A549 treated with dexamethasone at 1 μM for 4 hours (cell line): ENCODE measurements at places on chromosomes 16 and 17. TPM values are rescaled to one million over a fixed set of nuclear protein-coding genes. Genes with fewer than 3 reads are reported as not detected.

The G6PC1 gene
- 0.06 to 0.09 TPM (median 0.08 TPM) in 3 of 5 replicates, not detected in the others for total RNA-seq

The P2RX5 gene
- total RNA-seq = 16.9 to 25.6 TPM (median 24.9 TPM) in 5 replicates

The KCTD2 gene
- 28.7 to 33.4 TPM (median 32.0 TPM) in 5 replicates for total RNA-seq

The IL17C gene
- total RNA-seq = not detected in 5 replicates

The NSF gene
- 17.2 to 22.0 TPM (median 21.0 TPM) in 5 replicates for total RNA-seq

The DHX38 gene
- 43.0 to 55.5 TPM (median 52.6 TPM) in 5 replicates for total RNA-seq

The ZNF232 gene
- 3.6 to 4.2 TPM (median 3.8 TPM) in 5 replicates for total RNA-seq

The KRTAP4-3 gene
- not detected in 5 replicates for total RNA-seq
